CD14-positive monocyte (primary cell): ENCODE measurements at places on chromosomes 3 and 15. TPM values are rescaled to one million over a fixed set of nuclear protein-coding genes. Genes with fewer than 3 reads are reported as not detected.

- no peak for DNase-seq
Observed at GRCh38 chr3:39052583-39052982, 767 bp downstream of the WDR48 start.

DNA sequence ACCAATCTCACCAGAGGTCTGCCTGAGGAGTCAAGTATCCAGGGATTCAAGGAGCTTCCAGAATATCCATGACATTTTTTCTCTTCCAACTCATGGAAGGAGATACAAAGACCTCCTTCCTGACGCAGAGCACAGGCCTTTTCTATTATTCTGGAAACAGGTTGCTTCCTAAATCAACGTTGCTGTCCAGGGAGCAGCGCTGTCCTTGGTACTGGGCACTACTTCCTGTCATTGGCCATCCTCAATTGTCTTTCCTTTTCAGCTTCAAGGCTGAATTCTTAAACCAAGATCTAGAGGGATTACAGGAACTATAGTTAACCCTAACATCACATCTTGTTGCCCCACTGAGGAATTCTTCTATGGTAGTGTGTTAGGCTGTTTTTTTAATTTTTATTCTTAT lies 50.4 kb upstream of the TBC1D21 start:
- DNase-seq, result no peak

GRCh38 chr3:58230876-58231552 lies 6.6 kb upstream of the ABHD6 start:
- no peak for DNase-seq

DNA sequence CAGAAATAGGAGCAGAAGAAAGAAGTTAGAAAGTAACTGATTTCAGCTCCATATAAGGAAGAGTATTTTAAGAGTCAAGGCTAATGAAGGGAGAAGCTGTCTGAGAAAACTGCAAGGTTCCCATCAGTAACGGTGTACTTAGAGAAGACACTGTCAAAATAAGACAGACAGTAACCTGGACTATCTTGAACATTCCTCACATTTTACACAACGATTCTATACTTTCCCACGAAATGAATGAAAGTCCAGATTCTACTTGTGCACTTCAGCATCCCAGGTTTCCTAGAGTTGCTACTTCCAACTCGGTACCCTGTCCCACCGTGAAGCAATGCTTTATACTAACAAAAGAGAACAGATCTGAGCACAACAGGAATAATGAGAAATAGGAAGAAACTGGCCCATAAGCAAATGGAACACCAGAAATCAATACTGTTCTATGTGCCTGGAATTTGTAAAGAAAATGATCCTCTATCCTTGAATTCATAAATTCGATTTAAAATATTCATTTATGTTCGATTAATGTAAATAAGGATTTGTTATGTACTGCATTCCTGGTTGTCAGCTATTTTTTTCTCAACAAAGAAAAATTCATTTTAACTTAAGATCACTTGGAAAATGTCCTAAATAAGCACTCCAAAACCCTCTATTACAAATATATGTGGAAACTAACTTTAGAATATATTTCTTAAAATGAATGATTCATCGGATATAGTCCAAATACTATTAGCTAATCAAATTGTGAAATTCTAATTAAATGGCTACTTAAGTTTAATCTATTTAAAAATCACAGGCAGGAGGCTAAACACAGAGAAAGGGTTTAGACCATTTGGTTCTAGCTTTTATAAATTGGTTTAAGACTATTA lies 1.5 kb downstream of the C3orf70 start:
- DNase-seq, result no peak

The CHL1 gene
- not detected for polyA plus RNA-seq

The SPINK8 gene
- not detected for polyA plus RNA-seq
